Activated T-cell treated with anti-CD3 and anti-CD28 coated beads, Interleukin-2, amount 50 U/mL, for 4 hours (primary cell): ENCODE measurements at places on chromosomes 12 and 14. TPM values are rescaled to one million over a fixed set of nuclear protein-coding genes. Genes with fewer than 3 reads are reported as not detected.

Gene SLC6A12
- total RNA-seq: 0.42 TPM

GRCh38 chr12:109981311-109981710 is 14.9 kb downstream of the GIT2 start:
- DNase-seq: peak; percentile 20

Gene CLEC6A
- not detected for total RNA-seq

Gene OR4E2
- not detected for total RNA-seq

Gene RHOJ
- total RNA-seq: not detected

GRCh38 chr14:98949481-98950135 is 322.4 kb downstream of the BCL11B start:
- no peak for DNase-seq
